ENCODE measurements at places on chromosomes 5 and 9.

GRCh38 chr9:4937446-4937845, 47.6 kb upstream of the JAK2 start:
- DNase-seq: peak; percentile 45

DNA sequence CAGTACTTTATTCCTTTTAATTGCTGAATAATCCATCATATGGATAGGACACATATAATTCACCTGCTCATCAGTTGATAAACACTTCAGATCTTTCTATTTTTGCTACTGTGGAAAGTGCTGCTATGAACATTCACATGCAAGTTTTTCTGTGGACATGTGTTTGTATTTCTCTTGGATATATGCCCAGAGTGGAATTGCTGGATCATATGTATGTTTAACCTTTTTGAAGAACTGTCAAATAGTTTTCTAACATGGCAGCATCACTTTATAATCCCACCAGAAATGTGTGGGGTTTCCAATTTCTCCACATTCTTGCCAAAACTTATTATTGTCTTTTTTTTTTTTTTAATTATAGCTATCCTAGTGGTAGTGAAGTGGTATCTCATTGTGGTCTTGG, 15.1 kb downstream of the CARTPT start:
- no peak for DNase-seq

DNA sequence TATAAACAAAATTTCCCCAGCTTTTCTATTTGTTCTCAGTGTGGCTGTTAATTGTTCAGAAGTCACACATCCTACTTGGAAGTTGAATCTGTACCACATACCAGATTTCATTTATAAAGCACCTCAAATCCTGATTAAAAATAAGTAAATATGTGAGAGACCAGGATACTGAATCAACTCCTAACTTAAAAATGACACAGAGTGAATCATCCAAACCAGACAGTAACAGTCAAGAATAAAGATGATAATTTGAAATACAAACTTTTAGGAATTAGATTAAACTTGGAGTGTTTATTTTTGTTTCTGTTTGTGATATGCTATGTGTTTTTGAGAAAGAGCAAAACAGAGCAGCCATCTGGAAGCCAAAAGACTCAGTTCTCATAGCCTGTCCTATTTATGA, 633.2 kb upstream of the RORB start:
- DNase-seq: no peak

DNA sequence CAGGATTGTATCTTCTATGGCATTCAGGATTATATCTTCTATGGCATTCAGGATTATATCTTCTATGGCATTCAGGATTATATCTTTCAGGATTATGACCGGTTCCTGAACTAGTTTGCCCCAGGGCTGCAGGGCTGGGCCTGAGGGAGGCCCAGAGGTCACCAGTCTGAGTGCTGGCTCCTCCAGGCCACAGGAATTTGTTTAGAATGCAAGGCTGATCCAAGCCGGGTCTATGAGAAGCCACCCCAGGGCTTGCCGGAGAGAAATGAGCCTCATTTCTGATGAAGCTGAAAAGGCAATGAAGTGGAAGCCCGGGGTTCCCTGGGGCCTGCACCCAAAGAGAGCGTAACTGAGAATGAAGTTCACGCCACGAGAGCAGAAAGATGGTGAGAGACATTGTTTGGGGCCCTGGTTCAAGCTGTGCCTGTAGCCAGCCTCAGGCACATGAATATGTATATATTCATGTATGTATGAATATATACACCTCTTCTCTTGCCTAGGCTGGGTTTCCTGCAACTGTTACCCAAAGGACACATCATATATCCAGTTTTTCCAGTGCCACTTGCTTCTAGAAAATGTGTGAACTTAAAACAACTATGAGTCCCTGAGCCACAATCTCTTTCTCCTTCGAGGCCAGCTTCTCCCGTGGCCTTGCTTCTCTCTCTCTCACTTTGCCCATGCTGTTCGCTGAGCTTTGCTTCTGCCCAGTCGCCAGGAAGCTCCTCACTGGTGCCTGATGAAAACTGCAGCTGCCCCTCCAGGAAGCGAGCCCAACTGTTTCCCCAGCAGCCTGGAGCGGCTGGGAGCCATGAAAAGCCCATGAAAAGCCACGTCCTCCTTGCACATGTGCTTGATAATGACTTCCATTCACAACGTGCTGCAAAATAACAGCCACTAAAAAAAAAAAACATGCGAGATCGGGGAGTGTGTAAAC, 62.3 kb downstream of the GTF3C4 start:
- no peak for DNase-seq

GRCh38 chr5:57508211-57508610, 25.6 kb upstream of the ACTBL2 start:
- no peak for DNase-seq

Measured in activated CD4-positive, alpha-beta T cell treated with anti-CD3 and anti-CD28 coated beads, Interleukin-10, Interleukin-2, amounts not matched to agents 100 ng/mL and 50 ng/mL, durations not matched to agents 16 hours and 8 hours (primary cell).